Diencephalon (tissue), 1 donor: ENCODE measurements at places on chromosomes 7 and 10. TPM values are rescaled to one million over a fixed set of nuclear protein-coding genes. Genes with fewer than 3 reads are reported as not detected.

Gene FBXO24
- total RNA-seq: not detected

Gene FGL2
- 2.3 TPM for total RNA-seq

Gene UNC5B
- 7.4 TPM for total RNA-seq

Gene NKX2-3
- total RNA-seq: not detected

Gene PLEKHA8
- 28.4 TPM for total RNA-seq

Gene DRGX
- 0.23 TPM for total RNA-seq

Gene CADPS2
- 36.2 TPM for total RNA-seq

Gene KIF11
- 12.0 TPM for total RNA-seq

Gene NACAD
- 7.6 TPM for total RNA-seq

Gene SEMA3C
- 74.7 TPM for total RNA-seq

Gene MACC1
- 0.23 TPM for total RNA-seq

Gene CCDC7
- total RNA-seq: 170 TPM

Gene NEUROG3
- not detected for total RNA-seq
